ENCODE measurements at places on chromosomes 11 and 22.

GRCh38 chr11:33575311-33575710 lies 125.3 kb downstream of the C11orf91 start:
- no peak for DNase-seq

- peak; percentile 44 for DNase-seq
Measured at GRCh38 chr11:110147962-110148709, 54.9 kb downstream of the ZC3H12C start.

DNA sequence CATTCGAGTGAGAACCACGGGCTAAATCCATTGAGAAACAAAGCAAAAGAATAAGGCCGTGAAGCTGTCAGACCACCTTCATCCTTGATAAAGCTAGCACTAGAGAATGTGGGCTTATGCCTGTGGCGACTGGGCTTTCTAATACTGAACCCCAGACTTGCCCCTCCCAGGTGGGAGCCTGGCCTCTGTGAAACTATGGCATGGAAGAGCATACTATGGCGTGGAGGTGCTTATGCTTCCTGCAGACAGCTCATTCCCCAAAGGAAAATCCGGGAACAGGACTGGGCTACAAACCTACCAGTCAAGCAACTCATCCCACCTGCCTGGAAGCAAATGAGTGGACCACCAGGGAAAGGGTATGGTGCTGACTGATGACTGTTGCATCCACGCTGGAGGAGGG lies 92.4 kb downstream of the ZC3H12C start:
- DNase-seq = no peak

DNA sequence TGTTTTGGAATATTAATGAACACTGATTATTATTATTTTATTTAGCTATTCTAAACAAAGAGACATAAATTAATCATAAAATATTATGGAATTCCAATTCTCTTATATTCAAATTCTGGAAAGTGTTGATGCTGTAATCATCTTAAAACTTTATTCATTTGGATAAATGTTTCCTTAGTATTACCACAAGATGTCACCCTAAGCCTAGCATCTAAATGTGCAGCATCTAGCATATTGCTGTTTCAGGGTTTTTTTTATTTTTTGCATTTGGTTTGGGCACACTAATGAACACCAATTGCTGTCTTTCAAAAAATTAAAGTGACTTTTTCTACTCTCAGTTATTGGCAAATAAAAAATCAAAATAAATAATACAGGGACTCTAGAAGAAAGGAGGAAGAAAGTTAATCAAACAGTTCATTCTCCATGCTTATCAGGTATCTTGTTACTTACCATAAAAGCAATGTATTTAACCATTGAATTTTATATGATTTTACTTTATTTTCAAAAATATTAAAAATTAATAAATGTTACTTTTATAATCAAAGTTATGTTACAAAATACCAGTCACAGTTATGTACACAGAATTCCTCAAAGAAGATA lies 31.8 kb downstream of the DLG2 start:
- DNase-seq = no peak

DNA sequence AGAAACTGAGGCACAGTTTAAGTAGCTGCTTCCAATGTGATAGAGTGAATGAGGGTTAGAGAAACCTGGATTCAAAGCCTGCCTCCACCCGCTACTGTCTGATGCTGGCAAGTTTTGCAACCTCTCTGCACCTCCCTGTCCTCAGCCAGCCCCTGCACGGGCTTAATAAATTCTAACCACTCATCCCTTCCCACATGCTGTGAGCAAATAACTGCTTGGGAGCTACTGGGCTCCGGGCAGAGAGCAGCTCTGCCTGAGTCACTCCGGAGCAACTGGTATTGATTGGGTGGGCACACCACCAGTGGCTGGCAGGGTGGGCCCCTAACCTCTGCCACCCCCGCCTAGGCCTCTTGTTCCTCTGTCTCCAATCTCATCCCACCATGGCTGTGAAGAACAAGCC lies 104.3 kb upstream of the SYT13 start:
- DNase-seq = no peak

- peak; percentile 9 for DNase-seq
Measured at GRCh38 chr11:87173185-87174039, 135.7 kb downstream of the TMEM135 start.
